ENCODE measurements at places on chromosomes 1 and 21.

- DNase-seq, result no peak
Measured at GRCh38 chr1:240239309-240239708, 147.6 kb downstream of the FMN2 start.

- DNase-seq, result no peak
Measured at GRCh38 chr1:1021010-1021919, 1.3 kb downstream of the AGRN start.

DNA sequence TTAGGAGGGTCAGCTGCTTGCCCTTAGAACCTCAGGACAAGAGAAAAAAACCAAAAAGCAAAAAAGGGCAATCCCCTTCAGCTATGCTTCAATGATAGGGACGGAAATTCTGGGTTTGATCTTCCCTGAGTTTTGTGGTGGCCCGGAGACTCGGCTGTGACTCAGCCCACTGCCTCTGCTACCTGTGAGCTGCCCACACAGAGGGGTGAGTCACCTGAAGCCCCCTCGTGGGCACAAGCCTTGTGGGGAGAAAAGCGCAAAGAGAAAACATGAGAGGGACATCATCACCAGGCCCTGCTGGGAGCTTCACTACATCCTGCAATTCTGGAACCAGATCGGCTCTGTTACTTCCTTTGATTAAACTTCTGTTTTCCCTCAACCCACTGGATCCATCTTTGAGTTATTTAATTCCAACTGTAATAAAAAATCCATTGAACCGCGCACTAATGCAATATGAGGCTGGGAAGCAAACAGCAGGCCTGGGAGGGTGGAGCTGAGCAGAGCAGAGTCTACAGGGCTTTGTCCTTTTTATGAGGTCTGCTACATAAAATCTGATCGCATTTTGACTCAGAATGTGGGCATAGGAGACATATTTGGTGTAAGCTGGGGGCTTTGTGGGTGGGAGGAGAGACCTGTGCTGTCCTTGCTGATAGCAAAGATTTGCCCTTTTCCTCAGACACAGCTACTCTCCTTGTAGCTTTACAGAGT lies 58.7 kb upstream of the STUM start:
- no peak for DNase-seq

GRCh38 chr1:212042436-212042835 lies 6.9 kb downstream of the DTL start:
- DNase-seq, result no peak

DNA sequence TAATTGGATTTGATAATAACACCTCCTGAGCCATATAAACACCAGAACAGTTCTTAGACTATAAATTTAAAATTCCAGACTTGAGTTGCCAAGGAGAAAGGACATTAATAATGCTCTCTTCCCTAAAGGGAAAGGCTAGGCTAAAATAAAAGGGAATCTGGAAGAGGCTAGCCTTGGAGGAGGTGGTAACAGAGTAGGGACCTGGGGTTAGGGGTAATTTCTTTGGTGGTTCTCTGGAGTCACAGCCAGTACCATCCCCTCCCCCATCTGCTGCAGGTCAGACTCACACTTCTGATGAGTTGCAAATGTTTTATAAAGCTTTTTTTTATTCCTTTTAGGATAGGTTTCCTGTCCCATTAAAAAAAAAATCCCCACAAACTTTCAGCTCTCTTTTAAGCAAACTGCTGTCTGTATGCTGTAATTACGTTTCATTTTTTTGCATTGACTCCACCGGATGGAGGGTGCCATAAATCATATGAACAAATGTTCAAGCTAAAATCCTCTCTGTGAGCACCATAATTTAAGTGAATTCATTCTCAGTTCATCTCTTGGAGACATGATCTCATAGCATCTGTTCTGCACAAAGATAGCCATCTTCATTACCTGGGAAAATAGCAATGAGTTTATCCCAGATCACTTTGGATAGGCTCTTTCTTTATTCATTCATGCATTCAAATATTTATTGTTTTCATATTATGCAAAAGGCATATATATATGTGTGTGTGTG lies 379.6 kb downstream of the TTLL7 start:
- no peak for DNase-seq

DNA sequence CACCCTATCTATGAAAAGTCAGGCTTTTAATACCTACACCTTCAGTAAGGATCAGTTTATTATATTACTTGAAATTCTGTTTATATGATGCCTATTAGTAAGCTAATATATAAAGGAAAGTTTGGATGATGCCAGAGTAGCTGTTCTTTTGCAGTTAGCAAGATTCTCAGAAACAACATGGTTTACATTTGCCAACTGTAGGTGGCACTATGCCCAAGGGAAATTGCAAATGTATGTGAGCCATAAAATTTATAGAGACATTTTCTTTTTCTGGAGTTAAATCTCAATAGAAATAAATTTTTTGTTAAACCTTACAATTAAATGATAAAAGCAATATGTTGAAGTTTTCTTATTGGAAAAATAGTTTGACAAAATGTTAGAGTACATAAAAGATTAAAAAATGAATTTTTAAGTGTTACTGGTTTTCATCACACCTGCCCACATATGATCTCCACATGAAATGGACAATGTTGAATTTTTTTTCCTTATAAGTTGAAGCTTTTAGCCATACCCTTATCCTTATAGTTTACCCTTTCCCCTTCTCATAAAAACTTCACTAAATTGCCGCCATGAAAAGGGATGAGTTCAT lies 32.1 kb upstream of the EPHX4 start:
- no peak for DNase-seq

GRCh38 chr1:9676815-9677393 lies 25.4 kb downstream of the PIK3CD start:
- no peak for DNase-seq

- no peak for DNase-seq
Measured at GRCh38 chr1:192807211-192808162, 1.4 kb upstream of the RGS2 start.

- no peak for DNase-seq
Measured at GRCh38 chr1:98025858-98026257, 105.0 kb upstream of the DPYD start.

GRCh38 chr1:33515112-33515511 lies 42.7 kb downstream of the ZSCAN20 start:
- no peak for DNase-seq

- DNase-seq, result no peak
Measured at GRCh38 chr1:234768569-234769283, 158.7 kb upstream of the IRF2BP2 start.

DNA sequence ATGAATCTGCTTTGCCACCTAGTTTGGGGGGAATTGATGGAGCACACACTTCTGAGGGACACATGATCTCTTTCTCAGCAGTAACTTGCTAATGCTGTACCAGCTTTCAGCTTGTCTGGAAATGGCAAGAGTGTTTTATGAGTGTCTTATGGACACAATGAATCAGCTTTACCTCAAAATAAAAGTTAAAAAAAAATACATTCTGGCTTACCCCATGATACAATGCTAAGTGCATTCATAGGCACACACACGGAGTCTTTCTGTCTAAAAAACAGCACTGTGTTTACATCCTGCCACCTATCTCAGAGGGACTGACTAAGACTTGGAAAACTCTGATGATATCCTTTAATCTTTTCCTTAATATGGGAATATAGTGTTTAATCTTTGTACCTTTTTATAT lies 455.5 kb upstream of the ADAMTS5 start:
- no peak for DNase-seq

GRCh38 chr1:226937940-226938725 lies 2.0 kb upstream of the COQ8A start:
- DNase-seq, result no peak
